Left lobe of liver (tissue), 2 donors: ENCODE measurements at places on chromosomes 16 and 17.

GRCh38 chr17:82315703-82316358 is 1.6 kb downstream of the CD7 start:
- no peak for DNase-seq

DNA sequence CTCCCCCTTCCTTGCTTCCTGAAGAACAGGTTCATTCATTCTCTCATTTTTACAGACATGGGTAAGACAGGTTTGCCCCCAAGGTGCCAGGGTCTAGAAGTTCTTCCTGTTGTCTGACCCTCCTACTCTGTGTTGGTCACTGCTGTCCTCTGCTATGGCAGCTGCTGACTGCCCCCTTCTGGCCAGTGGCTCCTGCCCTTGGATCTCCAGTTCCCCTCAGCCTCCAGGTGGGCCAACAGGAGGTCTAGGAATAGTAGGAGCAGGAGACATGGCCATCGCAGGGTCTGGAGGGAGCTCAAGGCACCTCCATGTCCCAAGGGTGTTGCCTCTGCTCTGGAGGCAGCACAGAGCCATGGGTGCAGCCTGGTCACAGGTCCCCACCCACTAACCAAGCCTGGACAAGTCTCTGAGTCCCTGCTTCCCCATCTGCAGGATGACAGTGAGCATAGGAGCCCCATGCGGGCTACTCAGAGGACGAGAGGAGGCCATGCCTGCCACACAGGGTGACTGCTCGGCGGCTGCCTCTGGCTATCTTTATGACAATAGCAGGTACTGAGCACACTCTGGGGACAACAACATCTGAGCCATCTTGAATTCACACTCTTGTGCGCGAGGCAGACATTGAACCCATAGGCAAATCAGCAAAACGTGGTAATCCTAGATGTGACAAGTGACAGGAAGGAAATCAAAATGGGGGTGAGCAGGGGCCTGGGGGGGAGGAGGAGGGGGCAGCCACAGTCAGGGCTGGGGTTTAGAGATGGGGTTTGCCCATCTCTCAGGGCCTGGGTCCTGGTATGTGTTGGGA is 27.0 kb upstream of the NXPH3 start:
- no peak for DNase-seq

DNA sequence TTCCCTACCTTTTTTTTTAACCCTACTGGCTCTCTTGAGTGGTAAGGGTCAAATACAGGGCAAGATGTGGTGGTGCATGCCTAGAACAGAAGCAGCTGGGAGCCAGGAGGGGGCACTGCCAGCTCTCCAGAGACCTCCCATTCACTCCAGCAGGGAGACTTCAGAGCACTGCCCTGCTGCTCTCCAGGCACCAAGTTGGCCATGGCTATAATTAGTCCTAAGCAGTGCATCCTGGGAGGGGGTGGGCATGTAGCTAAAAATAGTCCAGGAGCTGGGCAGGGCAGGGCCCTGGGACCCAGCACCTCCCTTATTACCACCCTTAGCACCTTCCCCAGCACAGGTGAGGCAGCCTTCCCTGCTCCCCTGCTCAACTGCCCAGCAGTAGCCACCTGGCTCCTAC is 3.5 kb downstream of the CORO6 start:
- DNase-seq: no peak

DNA sequence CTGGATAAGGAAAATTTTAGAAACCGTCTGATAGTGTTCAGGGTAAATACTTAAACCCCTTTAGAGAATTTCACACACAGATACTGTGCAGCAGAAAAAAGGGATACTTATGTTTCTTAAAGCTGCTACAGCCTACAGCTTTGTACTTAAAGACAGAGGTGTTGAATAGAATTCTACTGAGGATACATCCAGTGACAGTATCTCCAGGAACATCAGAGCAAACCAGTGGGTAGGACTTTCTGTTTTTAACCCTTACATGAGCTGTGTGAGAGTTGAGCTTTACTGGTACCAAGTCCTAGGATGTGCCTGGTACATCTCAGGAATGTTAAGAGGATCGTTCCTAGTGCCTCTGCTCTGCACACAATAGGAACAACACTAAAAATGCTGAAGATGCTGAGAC is 191.5 kb downstream of the FTO start:
- DNase-seq: no peak

DNA sequence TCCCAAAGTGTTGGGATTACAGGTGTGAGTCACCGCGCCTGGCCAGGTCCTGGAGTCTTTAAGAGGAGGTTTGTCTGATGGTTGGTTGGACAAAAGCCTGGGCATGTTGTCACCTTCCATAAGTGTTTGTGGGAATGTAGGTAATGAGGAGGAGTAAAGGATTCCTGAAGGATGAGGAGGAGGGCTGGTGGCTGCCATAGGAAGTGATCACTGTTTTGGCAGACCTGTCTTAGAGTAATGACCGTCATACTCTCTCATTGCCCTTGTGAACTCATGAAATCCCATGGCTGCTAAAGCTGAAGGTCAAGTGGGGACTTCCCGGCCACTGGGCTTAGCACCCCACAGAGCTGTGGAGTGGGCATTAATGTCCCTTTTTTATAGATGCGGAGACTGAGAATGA is 40.5 kb downstream of the TENT4B start:
- DNase-seq: no peak

DNA sequence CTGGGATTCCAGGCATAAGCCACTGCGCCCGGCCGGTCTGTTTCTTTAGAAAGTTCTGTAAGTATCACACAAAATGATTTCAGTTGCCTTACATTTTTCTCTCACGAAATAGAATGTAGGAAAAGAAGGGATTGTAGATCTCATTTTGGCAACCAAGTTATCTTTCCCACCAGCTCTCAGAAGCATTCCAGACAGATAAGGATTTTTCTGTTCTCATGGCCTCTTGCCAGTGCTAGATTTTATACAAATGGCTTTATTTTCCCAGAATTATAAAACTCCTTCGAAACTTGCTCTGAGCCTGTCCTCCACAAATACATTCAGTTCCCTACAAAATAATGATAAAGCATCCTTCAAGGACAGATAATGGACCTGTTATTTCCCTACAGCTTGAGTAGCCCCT is 46.9 kb downstream of the LCMT1 start:
- no peak for DNase-seq

DNA sequence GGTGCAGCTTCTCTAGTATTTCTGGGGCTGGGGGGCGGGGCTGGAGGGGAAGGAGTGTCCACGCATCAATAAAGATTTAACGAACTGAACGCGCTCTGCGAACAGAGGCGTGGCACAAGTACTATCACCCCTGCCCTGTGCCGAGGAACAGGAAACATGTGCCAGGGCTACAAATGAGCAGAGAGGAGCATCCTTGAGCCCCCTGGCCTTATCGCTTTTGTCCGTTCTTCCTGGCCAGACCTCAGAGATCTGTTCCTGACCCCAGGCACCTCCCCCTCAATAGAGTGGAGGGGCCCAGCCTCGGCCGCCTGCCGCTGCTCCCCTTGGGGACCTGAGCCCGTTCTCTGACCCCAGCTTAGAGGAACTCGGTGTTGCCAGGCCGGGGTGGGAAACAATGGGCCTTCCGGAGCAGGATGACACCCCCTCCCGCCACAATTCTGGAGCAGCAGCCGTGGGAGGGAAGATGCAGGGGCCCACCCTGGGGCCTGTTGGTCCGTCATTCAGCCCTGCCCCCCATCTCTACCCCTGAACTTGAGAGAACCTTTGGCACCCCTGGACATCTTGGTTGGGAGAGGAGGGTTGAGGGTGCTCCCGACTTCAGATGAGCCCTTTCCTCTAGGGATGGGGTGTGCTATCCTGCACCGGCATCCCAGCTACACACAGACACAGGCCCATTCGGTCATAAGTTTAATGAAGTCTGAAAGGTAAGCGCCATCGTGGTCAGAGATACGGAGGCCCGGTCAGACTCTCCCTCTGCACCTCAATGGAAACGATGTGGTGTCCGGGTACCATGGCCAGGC is 1.1 kb downstream of the NAA38 start:
- peak; percentile 60 for DNase-seq

GRCh38 chr16:89000207-89000959 is 23.4 kb upstream of the CBFA2T3 start:
- DNase-seq: no peak

DNA sequence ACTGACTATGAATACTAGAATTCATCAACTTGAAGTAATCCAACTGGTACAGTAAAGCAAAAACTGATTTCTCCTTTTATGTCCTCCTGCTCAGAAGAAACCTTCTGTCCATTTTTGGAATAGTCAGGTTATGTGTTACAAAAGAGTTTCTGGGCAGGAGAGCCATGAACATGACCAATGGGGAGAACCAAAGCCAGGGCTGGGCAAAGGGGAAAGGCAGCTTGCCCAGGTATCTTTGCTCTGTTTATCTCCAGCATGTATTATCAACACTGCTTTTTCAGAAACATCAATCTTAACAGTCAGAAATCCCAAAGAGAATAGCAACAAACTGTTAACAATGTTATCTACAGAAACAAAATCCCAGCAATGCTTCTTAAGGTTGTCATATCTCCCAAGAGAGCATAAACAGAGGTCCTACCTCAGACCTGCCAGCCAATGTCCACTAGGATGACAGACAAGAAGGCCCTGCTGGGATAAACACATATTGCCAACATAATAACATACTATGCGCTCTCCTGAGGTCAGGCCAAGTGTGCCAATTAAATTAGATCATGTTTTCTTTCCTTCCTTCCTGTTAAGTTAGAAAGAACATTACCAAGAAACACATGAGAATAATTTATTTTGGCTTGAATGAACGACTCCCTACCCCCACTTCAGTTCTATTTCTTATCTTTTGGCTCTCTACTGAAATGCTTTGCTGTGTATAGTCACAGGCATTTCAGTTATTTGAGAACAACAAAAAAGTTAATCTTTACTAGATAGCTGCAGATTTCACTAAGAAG is 28.0 kb downstream of the BLMH start:
- DNase-seq: peak; percentile 85

- no peak for DNase-seq
Observed at GRCh38 chr17:40596261-40596919, 31.1 kb upstream of the CCR7 start.

DNA sequence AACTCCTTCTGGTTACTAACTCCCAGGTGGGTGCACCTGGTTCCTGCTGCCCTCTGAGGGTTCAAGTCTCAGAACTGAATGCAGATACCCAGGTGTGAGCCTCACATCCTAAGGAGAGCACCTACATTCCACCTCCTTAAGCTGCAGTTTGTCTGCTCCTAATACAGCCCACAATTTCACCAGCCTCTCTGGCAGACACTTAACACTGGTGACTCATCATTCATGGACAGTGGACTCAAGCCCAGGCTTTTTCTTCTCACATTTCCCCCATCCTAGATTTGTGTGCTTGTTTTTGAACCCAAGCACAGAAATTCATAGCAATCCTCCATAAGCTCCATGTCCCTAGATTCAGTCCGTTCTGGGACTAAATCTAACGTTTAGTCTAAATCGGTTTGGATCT is 7.0 kb upstream of the MAF start:
- DNase-seq: no peak

- peak; percentile 79 for DNase-seq
Observed at GRCh38 chr16:56610017-56610608, 1.7 kb downstream of the MT2A start.

DNA sequence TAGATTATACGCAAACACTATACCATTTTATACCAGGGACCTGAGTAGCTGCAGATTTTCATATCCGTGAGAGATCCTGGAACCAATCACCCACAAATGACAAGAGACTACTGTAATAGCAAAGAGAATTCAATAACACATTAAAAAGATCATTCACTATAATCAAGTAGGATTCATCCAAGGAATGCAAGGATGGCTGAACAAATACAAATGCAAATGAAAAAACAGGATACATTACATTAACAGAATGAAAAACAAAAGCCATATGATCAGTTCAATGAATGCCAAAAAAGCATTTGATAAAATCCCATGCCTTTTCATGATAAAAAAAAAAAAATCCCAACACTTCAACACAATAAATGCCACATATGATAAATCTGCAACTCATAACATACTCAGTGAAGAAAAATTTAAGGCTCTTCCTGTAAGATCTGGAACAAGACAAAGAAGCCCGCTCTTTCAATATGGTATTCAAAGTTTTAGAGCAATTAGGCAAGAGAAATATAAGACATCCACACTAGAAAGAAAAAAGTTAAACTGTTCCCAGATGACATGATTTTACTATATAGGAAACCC is 29.0 kb downstream of the N4BP1 start:
- DNase-seq: no peak

DNA sequence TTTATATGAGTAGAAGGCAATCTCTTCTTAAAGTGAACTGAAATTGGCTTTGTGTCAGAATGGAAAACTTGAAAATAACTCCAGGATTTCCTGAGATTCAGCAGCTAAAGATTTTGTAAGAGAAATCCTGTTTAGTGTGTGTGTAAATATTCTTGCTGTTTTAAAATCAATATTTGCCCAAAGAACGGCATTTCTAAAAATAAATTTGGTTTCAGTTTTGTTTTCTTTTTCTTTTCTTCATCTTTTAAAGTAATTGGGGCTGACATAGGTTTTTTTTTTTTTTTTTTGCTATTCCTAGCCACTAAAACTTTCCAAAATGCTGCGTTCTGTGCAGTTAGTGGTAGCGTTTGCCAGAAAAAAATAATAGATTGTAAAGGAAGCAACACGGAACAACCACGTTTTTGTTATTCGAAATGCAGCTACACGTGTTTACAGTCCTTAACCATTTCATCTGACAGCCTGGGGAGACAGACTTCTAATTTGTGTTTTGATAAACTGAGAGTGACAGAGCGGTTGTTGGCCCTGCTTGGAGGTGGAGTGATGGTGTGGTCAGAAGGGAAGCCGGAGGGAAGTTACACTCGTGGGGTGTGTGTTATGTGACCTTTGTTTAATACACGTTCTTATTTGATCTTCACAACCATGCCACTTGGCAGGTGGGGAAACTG is 21.6 kb upstream of the SMPD3 start:
- DNase-seq: no peak

DNA sequence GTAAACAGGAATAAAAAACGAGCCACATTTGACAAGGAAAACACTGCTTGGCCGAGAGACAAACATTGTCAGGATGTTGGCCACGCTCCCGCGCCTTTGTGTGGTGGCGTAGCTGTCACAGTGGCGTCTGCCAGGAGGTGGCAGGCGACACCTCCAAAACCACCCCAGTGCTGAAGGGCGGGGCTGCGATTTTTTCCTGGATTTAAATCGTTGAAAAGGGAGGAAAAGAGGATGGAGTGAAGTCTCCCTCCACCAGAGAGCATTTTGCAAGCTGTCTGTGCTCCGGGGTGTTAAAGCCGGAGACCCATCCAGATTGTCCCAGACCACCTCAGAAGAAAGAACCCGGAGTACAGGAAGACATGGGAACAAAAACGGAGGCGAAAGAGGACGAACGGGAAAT is 12.7 kb downstream of the MRM3 start:
- DNase-seq: peak; percentile 80

DNA sequence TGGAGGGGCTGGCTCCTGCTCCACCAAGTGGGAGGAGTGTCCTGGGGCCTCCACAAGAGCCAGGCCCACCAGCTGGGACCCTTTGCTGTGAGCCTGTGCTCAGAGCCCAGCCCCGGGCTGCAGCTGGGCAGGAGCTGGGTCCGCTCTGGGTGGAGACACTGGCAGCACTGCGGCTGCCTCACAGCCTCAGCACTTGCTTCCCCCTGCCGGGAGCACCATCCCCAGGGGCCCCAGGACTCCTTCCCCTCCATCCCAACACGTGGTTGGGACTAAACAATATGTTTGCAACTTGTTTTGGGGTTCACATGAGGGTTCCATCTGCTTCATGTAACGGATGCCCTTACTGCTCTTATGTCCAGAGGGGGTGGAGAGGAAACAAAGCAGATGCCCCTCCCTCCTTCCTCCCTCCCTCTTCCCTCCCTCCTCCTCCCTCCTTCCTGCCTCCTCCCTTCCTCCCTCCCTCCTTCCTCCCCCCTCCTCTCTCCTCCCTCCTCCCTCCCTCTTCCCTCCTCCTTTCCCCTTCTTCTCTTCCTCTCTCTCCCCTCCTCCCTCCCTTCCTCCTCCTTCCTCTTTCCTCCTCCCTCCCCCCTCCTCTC is 16.3 kb upstream of the CBFA2T3 start:
- no peak for DNase-seq
